ENCODE measurements at places on chromosomes 5 and 9. TPM values are rescaled to one million over a fixed set of nuclear protein-coding genes. Genes with fewer than 3 reads are reported as not detected.

SLC34A3 gene
- total RNA-seq = not detected

DNA sequence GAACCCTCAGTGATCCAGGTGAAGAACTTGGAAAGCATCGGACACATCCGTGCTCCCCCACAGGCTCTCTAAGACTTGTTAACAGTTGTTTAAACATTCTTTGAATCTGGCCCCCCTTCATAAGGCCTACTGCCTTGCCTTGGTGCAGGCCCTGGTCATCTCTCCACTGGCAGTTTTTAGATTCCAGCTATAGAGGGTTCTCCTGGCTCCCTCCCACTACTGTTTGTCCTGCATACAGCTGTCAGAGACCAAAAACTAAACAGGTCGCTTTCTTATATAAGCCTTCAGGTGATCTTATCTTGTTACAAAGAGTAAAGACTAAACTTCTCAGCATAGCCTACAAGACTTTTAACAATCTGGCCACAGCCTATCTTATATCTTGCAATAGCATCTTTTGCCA is 32.3 kb downstream of the NRG2 start:
- no peak for DNase-seq

GRCh38 chr5:114447084-114447773 is 85.4 kb downstream of the KCNN2 start:
- DNase-seq = no peak

GRCh38 chr5:171542525-171543140 is 123.2 kb downstream of the FGF18 start:
- DNase-seq = no peak

DNA sequence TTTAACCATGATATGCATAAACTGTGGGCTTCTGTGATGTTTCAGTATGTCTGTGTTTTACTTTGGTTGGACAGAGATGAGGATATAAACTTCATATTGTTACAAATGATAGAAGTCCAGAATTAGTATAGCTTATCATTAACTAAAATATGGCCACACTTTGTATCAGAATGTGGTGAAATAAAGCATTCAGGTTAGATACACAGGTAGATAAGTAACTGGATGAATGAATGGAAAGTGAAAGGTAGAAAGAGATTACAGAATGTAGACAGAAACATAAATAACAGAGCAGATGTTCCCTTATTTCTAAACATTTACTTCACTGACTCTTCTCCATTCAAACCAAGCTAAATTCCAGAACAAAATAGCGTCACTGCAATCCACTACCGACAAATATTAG is 1033.8 kb downstream of the CDH18 start:
- DNase-seq = no peak

GRCh38 chr5:39355324-39355723 is 9.0 kb downstream of the C9 start:
- no peak for DNase-seq

DNA sequence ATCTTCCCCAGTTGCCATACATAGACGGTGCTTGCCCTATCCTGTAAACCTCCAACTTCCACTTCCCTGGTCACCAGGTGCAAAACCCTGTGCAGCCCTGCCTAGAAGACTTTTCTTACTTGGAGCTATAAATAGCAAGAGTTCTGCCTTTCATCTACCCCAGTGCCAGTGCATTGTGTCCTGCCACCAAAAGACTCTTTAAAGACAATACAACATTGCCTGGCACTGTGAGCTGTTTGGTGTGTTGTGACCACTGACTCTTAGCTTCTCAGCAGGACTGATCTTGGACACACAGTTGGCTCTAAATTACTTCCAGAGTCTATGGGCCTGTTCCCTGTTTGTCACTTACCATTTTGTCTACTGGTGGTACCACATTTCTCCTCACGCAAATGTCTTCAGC is 608.1 kb downstream of the CDH9 start:
- DNase-seq = no peak

DNA sequence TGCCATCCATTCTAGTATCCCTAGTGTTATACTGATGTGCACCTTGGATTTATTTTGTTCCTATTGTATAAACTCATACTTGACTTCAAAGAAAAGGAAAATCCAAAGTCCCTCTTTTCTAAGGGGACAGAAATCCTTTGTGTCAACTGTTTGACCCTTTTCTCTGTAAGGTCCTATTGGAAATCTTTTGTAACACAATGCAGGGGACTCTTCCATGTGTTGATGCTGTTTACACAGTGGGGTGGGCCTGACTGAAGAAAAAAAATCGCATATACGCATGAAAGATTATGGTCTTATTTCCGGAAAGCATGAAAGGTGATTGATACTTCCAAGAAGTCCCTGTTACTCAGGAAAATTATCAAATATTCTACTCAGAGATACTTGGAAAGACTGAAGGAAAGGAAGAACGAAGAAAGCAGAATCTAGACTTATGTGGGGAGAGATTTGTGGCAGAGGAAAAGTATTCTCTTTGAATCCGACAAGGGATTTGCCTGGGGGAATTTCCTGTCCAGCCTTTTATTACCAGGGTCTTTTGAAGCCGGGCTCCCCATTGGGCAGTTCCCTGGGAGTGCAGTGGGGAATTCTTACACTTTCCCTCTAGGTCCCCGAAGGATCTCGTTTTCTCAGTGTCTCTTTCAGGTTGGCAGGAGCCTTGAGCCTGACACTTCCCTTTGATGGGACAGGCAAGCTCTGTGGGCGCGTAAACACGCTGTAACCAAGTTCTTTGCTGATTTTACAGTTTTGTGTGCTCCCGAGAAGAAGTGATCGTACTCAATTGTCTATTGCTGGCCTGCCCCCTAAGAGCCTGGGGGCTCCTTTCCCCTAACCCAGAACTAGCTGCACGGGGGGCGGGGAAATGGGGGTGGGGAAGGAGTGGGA is 779 bp upstream of the VCAN start:
- DNase-seq = no peak

DNA sequence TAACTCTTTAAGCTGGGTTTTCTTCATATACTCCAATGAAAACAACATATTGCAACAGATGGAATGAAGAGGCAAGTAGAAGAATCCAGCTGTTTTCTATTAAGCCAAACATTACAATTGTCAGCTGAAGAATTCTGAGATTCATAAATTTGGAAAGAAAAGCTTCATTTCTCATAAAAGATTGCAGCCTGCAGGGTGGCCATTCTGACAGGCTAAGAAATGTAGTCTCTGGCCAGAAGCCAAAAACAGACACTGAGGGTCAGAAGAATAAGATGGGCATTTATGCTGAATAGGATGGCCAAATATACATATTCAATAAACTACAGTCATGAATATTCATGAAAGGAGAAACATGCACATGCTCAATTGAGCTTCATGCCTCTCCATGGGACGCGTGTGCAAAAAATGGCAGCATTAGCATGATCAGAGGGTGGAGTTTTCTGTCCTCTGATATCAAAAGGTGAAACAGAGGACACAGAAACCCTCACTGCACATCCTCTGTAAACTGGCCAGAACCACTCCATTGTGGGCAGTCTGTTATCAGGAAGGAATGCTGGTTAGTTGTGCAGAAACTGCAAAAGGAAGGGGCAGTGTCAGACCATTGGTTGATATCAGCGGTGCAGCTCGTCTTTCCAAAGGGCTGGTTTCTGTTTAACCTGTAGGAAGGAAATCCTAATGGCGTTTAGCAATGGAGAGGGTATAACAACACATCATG is 50.2 kb downstream of the FXN start:
- DNase-seq = no peak

C1QTNF3 gene
- 1.1 TPM for total RNA-seq

- peak; percentile 61 for DNase-seq
Measured at GRCh38 chr5:98121036-98121936, 652.2 kb upstream of the RGMB start.

DNA sequence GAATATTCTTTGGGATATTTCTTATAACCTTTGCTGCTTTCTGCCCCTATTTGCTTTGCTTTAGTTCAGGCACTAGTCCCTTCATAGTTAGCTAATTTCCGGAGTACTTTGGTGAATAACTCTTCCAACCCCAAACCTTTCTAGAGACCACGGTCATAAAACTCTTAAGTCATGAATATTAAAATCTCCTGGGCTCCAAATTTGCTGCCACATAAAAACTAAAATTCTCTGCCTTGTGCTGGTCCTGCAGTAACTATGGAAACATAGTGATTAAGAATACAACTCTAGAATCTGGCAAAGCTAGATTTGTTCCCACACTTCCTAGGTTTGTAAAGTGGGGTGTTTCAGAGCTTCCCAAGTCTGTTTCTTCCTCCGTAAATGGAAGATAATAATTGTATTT is 10.0 kb upstream of the ACTBL2 start:
- no peak for DNase-seq

NR2F1-AS1 gene
- total RNA-seq = 1.9 TPM

DNA sequence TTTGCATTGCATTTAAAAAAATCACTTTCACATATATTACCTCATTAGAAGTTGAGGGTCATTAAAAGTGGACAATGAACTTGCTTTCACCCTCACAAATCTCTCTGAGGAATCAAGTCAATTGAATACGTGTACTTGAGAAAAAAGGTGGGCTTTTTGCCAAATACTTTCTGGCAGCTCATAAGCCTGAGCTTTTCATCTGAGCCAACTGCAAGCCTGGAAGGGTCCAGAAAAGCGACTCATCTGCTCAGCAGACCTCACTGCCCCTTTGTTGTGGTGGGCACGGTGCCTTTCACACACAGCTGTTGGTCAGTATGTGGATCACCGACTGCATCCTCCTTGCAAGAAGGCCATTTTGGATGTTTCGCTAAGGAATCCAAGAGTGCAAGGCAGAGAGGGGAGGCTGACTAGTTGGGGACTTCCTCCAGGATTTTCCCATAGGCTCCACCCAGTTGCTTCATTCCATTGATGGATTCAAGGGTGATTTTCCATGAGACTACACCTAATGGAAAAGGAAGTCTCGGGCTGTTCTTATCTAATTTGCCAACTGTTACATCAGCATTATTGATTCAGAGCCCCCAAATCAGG is 564.7 kb downstream of the PDE4D start:
- no peak for DNase-seq

FOXE1 gene
- not detected for total RNA-seq

GRCh38 chr5:65326922-65327321 is 154.8 kb downstream of the ADAMTS6 start:
- DNase-seq = no peak

- no peak for DNase-seq
Measured at GRCh38 chr9:34373749-34374148, 2.9 kb downstream of the MYORG start.

BRD9 gene
- 70.5 TPM for total RNA-seq

Data from H9 (cell line).